ENCODE measurements at places on chromosomes 1 and 21.
A peak's percentile ranks its signal among the peaks of the same experiment; 100 is the strongest.

- no peak for DNase-seq
Measured at GRCh38 chr1:231039161-231040018, 664 bp downstream of the FAM89A start.

- DNase-seq = no peak
Measured at GRCh38 chr1:158076441-158076840, 83.0 kb downstream of the KIRREL1 start.

DNA sequence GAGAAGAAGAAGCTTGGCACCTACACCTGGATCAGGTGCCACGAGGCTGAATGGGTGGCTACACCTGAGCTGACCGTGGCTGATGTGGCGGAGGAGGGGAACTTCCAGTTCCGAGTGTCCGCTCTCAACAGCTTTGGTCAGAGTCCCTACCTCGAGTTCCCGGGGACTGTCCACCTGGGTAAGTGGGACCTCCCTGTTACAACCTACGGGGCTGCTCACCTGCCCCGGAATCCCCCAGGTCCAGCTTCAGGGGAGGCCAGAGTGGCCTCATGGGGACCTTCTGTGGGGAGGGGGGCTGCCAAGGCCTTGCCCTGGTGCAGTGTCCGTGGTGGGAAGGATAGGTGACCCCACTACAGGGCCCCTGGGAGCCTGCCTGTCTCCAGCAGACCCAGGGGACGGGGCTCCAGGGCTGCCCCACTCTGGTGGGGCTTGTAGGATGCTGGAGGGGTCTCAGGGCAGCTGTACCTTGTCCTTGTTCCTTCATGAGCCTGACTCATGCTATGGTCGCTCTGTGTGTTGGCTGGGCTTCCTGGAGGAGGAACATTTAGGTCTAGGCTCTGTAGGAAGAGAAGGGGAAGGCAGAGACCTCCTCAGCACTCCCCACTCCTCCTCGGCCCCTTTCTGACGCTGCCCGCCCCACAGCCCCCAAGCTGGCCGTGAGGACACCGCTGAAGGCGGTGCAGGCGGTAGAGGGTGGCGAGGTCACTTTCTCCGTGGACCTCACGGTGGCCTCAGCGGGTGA lies 7.2 kb downstream of the OBSCN start:
- DNase-seq = no peak

DNA sequence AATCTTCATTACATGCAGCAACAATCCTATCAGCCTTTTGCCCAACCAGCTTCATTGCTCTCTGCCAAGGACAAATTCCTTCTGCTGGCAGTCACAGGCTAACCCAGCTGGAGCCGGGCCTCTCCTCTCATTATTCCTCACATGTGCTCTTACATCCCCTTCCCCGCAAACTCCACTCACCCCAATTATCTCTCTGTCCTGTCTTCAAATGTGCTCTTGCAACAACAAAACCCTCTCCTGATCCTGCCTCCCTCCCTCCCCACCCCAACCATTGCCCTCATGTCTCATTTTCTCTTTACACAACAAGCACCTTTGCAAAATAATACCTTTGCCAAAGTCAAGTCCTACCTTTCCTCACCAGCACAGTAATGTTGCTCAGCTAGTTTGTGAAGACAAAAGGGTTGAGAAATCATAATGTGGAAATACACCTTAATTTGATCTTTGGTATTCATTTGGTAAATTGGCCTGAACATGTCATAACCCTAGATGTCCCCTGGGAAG lies 36.0 kb upstream of the DHCR24 start:
- DNase-seq = no peak

GRCh38 chr1:114745291-114745690 lies 12.5 kb downstream of the CSDE1 start:
- DNase-seq = no peak

- no peak for DNase-seq
Measured at GRCh38 chr1:180751921-180752320, 120.1 kb downstream of the XPR1 start.

- DNase-seq = no peak
Measured at GRCh38 chr21:32370998-32371766, 21.6 kb downstream of the URB1 start.

DNA sequence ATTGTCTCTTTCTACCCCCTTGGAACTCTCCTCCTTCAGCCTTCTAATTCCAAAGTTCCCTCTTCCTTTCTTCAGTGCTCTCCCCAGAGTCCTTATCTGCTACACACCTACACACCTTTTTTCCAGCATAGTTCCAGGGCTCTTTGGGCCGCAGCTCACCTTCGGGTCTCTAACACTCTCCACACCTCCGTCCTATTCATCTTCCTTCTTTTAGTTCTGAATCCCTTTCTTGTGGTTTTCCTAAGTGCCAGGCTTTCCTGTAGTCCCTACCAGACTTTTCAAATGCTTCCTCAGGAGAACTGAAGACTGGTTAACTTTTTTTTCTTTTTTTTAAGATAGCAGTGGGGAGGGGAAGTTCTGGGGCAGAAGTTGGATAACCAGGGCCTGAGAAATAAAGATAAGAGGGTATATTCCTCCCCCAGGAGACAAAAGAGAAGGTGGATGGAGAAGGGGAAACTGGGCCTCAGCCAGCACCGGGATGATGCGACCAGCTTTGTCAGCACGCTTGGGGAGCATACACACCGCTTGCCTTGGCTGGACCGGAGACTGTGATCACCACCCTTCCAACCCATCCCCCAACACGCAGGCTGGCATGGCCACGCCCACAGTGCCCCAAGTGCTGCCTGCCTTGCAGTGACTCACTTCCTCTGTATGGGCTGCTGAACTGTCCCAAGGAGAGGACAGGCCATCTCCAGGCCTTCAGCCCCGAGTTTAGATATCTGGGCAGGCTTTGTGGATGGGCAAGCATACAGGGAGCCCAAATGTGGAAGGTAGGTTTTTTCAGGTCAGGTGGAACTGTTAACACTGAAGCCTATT lies 2.5 kb upstream of the CERS2 start:
- peak; percentile 58 for DNase-seq

- DNase-seq = no peak
Measured at GRCh38 chr1:186307445-186307844, 67.6 kb downstream of the TPR start.

GRCh38 chr1:153544453-153545066 lies 1.0 kb downstream of the S100A4 start:
- DNase-seq = no peak

- DNase-seq = no peak
Measured at GRCh38 chr1:73839922-73840321, 358.1 kb downstream of the LRRIQ3 start.

DNA sequence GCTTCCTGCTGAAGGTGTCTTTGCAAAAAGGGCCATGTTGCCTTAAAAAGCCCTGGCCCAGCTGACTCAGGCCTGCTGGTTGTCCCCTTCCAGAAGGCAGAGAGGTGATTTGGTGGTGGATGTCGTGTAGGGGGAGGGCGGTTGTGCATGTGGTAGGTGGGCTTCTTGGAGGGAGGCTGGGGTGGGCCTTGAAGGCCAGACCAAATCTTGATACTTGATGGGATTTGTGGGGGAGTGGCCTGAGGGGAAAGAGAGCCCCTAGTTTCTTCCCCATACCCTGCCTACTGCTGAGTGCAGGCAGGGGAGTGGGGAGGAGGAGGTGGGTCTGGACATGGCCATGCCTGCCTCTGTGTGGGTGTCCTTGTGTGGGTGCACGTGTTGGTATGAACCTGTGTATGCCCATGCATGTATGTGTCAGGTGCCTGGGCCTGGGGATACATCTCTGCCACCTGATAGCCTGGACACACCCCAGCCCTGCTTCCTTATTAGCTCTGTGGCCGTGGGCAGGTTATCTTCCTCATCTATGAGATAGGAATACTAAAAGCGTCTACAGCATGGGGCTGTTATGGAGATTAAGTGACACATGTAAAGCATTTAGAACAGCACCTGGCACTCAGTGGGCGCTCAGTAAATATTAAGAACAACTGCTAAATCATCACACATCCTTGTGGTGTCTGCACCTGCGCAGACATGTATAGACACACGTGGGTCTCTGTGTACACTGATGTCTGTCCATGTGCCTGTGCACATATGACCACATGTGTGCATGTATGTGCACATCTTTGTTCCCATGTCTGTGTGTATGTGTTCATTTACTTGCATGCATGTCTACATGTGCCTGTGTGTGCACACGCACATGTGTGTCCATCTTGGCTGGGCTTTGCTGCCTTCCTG lies 17.0 kb downstream of the FAM151A start:
- DNase-seq = no peak

- no peak for DNase-seq
Measured at GRCh38 chr1:156284112-156284511, at the start of gene TMEM79. Gene TMEM79 (plus strand): TSS chr1:156284325. CDS start chr1:156285227, 902 bp downstream.

DNA sequence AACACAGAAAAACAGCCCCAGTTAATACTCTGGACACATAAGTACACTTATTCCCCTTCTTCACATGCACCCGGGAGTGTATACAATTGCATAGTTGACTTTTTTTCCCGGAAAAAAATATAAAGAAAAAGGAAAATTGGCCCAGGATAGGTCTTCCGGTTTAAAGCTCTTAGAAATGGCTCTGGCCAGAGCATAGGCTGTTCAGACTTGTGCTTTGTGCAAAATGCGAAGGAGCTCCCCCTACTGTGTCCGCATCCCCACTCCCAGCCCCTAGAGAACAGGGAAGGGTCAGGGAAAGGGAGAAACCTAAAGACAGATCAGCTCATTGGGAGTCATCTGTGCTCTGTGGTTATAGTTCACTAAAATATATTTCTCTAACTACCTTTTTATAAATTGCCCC lies 5.5 kb upstream of the MTMR11 start:
- DNase-seq = no peak

DNA sequence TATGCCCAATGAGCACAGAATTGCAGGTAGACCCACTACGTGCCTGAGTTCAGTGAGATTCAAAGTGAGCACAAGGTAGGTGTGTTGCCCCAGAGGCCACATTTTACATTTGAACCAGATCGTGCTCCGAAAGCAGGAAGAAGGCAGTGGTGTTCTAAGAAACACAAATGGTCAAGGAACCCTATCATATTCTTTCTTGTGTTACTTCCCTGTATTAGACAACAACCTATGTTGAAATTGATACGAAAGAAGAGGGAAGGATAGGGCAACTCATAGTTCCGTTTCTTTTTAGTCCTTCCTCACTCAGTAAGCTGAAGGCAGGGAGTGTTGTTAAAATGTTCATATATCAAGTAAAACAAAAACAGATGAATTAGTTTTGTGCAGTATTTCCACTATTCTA lies 33.9 kb downstream of the OLFML2B start:
- DNase-seq = no peak

DNA sequence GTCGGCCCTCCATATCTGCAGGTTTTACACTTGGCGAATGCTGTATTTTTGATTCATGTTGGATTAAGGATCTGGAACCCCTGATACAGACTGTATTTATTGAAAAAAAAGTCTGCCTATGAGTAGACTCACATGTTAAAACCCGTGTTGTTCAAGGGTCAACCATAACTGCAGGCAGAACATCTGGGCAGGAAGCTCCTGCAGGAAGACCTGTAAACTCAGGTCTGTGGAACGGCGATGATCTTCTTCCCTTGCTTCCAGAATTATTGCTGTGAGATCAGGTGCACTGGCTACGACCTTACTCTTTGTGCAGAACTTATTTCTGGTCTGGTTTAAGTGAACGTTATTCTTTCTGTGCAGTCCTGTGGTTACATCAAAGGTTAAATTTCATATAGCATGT lies 96.6 kb downstream of the DISC1 start:
- no peak for DNase-seq

- DNase-seq = no peak
Measured at GRCh38 chr1:205230982-205231381, 3.2 kb downstream of the TMCC2 start.

GRCh38 chr1:30699762-30700161 lies 23.6 kb downstream of the MATN1 start:
- DNase-seq = no peak

GRCh38 chr1:7953850-7954609 lies 7.5 kb upstream of the PARK7 start:
- peak; percentile 62 for DNase-seq

DNA sequence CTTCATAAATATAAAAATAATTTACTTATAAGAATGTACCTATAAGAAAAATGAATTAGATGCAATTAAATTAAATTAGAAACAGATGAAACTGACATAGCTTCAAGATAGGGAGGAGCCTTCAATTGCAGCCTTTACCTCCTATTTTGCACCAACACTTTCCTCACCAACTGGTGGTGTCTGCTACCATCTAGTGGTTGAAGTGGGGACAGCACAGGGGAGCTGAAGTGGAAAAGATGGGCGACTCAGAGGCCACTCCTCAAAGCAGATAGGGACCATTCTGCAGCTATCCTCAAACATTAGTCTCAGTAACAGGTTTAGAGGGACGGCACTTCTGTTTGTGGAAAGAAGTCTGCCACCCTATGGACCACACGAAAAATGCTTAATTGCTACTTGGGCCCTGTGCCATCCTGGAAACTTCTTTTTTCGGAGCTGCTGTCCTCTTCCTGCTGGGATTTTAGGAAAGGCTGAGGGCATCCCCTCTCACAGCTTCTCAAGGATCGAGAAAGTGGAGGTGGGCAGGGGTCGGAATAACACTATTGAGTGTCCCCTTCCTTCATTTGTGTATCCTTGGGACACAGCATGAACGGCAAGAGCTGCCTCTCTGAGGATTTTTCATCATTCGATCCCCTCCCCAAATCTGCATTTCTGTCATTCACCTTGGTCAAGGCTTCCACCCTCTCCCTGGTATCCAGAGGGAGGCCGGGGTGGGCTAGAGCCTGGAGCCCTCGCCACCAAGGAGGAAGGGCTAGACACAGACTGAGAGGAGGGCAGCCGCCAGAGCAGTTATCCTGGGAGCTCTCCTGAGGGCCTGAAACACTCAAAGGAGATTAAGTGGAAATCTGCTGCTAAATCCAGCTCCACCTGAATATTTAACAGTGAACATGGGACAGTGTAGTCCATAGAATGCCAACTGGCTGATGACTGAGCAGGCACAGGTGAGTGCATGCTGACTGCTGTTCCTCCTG lies 9.6 kb downstream of the PROK1 start:
- peak; percentile 72 for DNase-seq

GRCh38 chr1:161082483-161082882 lies 6.9 kb downstream of the NECTIN4 start:
- DNase-seq = no peak

DNA sequence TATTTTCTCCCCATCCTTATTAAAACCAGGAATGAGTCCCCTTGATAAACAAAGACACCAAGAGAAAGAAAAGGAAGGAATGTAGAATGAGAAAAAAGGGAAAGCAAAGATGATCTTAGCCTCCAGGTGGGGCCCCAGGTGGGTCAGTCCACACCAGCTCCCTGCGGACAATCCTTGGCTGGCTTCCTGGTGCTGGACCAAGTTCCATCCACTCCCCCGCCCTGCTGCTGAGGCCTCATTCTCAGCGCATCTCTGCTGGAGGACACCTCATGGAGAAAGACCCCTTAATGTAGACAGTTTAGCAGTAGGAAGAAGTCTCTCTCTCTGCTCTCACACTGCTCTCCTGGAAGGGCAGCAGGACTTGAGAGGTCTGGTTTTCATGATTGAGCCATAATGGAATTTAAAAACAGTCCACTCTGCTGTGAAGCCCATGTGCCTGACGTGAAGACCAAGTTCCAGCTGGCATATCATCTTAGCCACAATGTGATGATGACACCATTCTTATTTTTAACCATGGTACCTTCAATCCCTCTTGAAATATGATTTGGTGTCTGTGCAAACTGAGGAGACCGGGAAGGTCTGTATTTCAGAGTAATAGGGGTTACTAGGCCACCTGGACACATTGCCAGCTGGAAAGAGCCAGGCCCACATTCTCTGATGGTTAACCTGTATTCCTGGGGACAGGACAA lies 83.1 kb downstream of the WLS start:
- DNase-seq = no peak

GRCh38 chr1:68103884-68104554 lies 53.6 kb upstream of the DIRAS3 start:
- no peak for DNase-seq
